ENCODE measurements at places on chromosomes 12 and 14.

- DNase-seq, result no peak
Observed at GRCh38 chr12:108955225-108955835, 65.5 kb downstream of the SVOP start.

DNA sequence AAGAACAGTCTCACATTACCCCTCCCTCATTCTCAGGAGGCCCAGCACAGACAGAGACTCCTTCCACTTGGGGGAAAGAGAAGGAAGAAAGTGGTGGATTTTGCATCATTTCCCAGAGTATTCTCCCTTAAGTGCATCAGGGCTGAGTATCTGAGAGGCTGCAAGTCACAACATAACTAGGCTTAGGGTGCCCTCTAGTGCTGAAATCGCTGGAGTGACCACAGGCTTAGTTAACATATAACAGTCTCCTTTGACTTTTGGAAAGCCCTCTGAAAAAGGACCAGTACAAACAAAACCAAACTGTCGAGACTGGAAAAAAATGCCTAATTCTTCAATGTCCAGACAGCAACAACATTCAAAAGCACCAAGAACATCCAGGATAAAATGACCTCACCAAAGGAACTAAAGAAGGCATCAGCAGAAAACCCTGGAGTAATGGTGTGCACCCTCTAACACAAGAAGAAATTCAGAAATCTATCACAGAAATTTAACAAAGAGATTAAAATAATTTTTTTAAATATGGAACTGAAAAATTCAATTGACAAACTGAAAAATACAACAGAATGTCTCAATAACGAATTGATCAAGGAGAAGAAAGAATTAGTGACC, 412.3 kb downstream of the RPS29 start:
- peak; percentile 9 for DNase-seq

DNA sequence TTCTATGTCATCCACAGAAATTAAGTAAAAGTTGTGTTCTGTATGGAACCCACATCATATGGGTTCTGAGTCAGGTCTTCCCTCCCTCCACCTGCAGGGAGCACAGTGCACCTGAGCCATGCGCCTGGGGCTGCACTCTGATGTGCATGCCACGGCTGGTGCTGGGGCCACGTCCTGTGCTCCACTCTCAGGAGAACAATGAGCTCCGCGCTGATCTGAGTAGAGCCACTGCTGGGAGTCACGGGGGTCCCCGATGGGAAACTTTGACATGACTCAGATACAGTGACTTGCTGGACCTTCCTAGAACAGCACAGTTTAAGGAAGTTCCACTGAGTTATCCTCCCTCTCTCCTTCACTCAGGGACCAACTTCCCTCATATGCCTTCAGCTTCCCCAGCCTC, 683.4 kb downstream of the TMEM121 start:
- no peak for DNase-seq

DNA sequence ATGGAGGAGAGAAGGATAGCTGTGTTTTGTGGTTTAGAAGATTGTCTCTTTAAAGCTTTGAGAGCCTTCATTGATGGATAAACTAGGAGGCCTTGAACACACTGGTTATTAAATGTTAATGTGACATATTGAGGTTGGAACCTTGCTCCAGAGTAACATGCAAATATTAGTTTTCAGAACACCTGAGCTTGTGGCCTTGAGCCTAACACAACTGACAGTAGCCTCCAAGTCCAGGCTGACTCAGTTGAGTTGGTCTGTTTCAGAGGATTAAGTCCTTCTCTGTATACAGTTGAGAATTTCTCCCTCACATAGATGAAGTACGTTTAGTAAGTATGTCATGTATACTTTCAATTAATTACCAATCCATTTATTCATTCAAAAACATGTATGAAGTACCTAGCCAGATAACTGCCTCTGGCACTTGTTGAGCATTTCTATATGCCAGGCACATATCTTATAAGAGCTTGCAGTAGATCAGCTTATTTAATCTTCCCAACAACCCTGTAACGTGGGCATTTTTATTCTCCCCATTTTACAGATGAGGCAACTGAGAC, 63.5 kb downstream of the ELK3 start:
- no peak for DNase-seq

DNA sequence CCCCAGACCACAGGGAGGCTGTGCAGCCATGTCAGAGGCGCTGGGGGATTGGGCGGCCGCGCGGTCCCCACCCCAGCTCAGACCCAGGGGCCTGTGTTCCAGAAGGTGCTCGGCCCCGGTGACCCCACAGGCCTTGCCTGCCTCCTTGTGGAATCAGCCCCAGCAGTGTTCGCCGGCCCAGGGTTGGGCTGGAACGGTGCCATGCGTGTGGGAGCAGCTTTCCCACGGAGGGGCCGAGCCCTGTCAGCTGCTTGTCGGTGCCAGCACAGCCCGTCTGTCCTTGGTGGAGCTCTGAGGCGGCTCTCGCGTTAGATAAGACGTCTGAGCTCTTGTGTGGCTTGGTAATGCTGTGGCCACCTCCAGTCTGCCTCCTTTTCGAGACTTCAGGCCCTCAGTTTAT, 8.5 kb downstream of the ZFYVE21 start:
- DNase-seq, result no peak

GRCh38 chr12:2961705-2962104, 2.5 kb downstream of the TEAD4 start:
- no peak for DNase-seq

DNA sequence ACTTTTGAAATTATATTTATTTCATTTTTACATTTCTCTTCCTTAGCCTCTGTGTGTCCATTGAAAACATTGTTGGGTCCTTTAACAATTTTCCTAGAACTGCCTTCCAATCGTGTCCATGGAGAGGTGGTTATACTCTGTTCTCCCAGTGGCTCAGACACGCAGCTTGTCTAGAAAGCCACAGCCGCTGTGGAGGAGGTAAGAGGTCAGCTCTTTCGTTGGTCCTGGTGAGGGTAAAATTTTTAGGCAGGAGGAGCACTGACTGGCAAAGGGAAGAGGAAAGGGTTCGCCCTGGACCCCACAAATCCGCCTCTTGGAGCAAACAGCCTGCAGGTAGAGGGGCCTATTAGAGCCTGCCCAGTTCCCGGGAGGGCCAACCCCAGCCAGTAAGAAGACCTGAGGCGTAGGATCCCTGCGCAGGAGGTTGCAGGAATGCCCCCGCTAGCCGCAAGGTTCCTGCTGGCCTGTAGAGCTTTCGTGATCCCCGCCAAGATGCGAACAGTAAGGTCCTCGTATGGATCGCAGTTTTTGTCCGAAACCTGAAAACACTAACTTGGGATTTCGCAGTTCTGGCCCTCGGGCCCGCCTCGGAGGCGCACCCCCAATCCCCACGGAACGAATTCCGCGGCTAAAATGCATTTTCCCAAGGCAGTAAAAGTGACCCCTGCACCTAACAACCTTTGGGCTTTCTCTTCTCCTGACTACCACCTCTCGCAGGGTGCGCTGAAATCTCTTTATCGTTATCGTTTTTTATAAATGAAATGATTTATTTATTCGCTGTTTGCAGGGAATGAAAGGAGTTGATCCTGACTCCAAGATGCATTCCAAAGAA, 7.5 kb upstream of the PAX9 start:
- no peak for DNase-seq

GRCh38 chr12:62703011-62703380, 232.0 kb downstream of the PPM1H start:
- no peak for DNase-seq

- no peak for DNase-seq
Observed at GRCh38 chr14:48937541-48938195, 648.5 kb downstream of the RPS29 start.

DNA sequence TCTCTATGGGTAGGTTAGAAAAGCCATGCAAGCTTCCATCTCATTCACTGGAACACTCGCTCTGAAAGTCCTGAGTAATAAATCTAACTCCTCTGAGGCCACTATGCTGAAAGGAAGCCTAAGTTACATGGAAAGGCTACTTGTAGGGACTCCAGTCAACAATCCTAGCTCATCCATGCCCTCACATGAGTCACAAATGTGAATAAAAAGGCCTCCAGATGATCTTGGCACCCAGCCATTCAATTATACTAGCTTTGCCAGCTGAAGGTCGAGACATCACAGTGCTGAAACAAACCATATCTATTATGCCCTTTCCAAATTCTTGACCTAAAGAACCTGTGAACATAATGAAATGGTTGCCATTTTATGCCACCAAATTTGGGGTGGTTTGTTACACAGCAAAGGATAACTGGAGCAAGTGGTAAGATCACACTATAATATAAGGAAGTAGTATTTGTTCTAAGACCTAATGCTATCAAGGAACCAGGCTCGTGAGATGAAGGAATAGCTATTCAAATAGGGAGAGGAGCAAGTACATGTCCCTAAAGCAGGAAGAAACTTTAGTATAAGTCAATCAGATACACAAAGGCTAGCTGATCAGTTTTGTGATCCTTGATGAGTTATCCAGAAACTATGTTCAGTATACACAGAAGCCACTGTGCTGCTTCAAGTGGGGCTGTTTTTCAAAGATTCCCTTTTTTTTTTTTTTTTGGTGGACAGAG, 142.1 kb downstream of the MED13L start:
- no peak for DNase-seq

- no peak for DNase-seq
Observed at GRCh38 chr14:61505815-61506809, 184.7 kb downstream of the PRKCH start.
